Hair follicular keratinocyte (primary cell): ENCODE measurements at places on chromosomes 11 and 22. TPM values are rescaled to one million over a fixed set of nuclear protein-coding genes. Genes with fewer than 3 reads are reported as not detected.

Gene MPPED2
- not detected in 2 replicates for total RNA-seq

Gene TRIM6
- total RNA-seq: 2.7 and 2.8 TPM in 2 replicates

Gene TENM4
- 9.4 and 15.3 TPM in 2 replicates for total RNA-seq

Gene MCAM
- total RNA-seq: 409 and 417 TPM in 2 replicates

Gene DDT
- total RNA-seq: 132 and 143 TPM in 2 replicates

Gene MALAT1
- 636 and 1,552 TPM in 2 replicates for total RNA-seq

Gene COMT
- total RNA-seq: 264 and 269 TPM in 2 replicates

Gene TEAD1
- total RNA-seq: 28.9 and 38.6 TPM in 2 replicates

Gene MS4A15
- total RNA-seq: not detected in 2 replicates

Gene SLC25A18
- 0.23 TPM in 1 of 2 replicates, not detected in the other for total RNA-seq

Gene FAM181B
- total RNA-seq: 0.38 and 1.2 TPM in 2 replicates
